A172 (cell line): ENCODE measurements at places on chromosomes 16 and 17.

GRCh38 chr17:66378296-66378695, 75.9 kb downstream of the PRKCA start:
- no peak for DNase-seq

GRCh38 chr16:49617710-49618330, 238.1 kb downstream of the ZNF423 start:
- DNase-seq: no peak

GRCh38 chr17:68182940-68183551, 64.8 kb upstream of the AMZ2 start:
- DNase-seq: no peak

DNA sequence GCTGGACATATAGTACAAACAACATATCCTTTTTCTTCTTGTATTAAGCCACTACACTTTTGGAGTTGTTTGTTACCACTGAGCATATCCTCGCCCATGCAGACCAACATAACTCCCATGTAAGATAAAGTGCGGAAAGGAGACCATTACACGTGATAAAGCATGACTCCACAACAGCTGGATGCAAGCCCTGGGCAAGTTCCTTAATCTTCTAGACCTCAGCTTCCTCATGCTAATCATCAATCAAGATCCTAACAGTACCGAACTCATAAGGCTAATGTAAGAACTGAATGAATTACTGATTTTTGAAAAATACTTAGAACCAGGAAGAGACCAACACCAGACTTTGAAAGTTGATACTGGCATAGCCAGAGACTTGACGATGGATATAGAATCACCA, 47.0 kb upstream of the GSG1L start:
- no peak for DNase-seq

DNA sequence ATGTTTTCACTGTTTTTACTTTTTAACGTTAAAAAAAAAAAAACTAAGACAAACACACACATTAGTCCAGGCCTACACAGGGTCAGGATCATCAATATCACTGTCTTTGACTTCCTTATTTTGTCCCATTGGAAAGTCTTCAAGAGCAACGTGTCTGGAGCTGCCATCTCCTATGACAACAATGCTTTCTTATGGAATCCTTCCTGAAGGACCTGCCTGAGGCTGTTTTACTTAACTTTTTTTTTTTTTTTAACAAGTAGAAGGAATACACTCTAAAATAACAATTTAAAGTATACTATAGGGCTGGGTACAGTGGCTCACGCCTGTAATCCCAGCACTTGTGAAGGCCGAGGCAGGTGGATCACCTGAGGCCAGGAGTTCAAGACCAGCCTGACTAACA, 71.8 kb upstream of the BCAR1 start:
- no peak for DNase-seq

- DNase-seq: peak; percentile 35
These were observed 68.0 kb downstream of the AMFR start for GRCh38 chr16:56357241-56357764.

DNA sequence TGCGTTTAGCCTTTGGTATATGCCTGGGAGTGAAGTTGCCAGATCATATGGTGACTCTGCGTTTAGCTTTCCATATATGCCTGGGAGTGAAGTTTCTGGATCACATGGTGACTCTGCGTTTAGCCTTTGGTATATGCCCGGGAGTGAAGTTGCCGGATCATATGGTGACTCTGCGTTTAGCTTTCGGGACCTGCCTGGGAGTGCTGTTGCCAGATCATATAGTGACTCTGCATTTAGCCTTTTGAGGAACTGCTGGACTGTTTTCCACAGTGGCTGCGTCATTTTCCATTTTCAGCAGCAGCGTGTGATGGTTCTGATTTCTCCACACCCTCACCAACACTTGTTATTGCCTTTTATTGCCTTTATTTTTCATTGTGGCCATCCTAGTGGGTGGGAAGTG, 73.0 kb downstream of the OR1D5 start:
- no peak for DNase-seq

- peak; percentile 97 for DNase-seq
These were observed 3.0 kb upstream of the BCAR1 start for GRCh38 chr16:75254359-75254837.

GRCh38 chr17:82217530-82218204, 5.0 kb upstream of the CCDC57 start:
- peak; percentile 95 for DNase-seq

GRCh38 chr17:72747501-72747900, 345.0 kb downstream of the SLC39A11 start:
- DNase-seq: no peak

- no peak for DNase-seq
These were observed 1.1 kb downstream of the ST6GALNAC2 start for GRCh38 chr17:76584427-76585032.

DNA sequence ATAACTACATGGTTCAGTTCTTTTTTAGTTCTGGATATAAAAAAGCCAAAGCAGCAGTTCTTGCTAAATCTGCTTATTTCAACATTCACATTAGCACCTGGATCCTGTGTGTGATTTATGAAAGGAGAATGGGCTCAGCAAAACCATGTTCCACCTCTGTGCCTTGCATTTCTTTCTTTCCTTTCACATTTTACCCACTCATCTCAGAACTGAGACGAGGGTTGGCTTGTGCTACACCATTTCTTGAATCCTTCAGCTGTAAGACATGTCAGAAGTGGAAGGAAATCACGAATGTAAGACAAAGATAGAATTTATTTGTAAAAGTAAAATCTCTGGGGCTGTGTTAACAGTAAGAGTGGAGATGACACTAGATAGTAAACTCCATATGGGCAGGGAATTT, 1.2 kb upstream of the UTP6 start:
- no peak for DNase-seq

DNA sequence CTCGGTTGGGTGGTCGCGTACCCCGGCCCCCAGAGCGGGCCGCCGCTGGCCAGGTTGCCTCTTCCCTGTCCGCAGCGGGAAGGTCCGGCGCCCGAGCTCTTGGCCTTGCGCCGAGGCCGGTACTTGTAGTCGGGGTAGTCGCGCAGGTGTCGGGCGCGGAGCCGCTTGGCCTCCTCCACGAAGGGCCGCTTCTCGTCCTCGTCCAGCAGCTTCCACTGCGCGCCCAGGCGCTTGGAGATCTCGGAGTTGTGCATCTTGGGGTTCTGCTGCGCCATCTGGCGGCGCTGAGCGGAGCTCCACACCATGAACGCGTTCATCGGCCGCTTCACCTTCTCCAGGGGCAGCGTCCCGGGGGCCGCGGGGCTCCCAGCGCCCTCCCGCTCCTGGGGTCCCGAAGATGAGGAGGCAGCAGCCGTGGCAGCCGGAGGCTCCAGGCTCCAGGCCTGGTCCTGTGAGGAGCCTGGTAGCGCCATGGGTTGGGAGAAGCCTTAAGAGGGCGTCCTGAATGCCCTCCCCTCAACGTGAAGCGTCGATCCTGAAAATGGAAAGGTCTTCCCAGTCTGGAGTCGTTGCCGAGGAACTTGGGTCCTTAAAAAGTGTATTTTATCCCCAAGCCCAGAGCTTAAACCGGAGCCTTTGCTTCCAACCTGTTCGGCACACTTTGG, 558 bp downstream of the SOX15 start:
- no peak for DNase-seq

DNA sequence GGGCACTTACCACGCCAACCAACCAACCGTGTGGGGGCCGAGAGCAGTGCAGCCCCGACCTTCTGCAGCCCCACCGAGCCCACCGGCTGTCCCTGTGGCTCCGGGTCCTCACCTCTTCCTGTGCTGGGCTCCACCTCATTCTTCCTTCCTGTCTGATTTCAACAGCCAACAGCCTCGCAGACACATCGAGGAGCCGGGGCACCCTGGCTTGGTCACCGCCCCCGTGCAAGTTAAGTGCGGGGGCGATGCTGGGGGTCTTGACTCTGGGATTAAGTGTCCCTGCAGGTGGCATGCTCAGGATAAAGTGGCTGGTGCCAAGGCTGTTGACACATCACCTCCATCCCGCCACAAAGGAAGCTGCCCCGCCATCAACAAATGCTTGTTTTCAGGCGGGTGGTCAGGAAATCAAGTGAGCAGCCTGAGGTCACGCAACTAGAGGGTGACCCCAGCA, at the start of gene NLRC3:
NLRC3 (minus strand) TSS at position 102 of the 451 bp plus-strand sequence. CDS start 12,367 bp downstream, outside the sequence.
- DNase-seq: no peak

DNA sequence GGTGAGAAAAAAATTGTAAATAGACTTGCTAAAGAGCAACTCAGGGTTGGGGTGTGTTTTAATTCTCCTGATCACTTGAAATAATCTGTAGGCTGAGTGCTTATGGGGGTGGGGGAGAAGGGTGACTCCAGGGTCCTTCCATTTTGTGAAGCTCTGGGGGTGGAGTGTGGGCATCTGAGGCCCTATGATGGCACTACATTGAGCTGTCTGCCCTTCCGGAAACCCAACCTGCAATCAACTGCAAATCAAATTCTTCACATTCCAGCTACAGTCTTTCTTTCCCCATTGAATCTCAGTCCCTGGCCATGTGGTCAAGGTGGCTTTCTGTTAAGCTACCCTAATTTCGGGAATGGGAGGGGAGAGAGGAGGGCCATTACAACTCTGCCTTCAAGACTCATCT, 6.0 kb upstream of the CDC6 start:
- peak; percentile 78 for DNase-seq

GRCh38 chr17:44335968-44336367, 9.1 kb upstream of the GRN start:
- no peak for DNase-seq

DNA sequence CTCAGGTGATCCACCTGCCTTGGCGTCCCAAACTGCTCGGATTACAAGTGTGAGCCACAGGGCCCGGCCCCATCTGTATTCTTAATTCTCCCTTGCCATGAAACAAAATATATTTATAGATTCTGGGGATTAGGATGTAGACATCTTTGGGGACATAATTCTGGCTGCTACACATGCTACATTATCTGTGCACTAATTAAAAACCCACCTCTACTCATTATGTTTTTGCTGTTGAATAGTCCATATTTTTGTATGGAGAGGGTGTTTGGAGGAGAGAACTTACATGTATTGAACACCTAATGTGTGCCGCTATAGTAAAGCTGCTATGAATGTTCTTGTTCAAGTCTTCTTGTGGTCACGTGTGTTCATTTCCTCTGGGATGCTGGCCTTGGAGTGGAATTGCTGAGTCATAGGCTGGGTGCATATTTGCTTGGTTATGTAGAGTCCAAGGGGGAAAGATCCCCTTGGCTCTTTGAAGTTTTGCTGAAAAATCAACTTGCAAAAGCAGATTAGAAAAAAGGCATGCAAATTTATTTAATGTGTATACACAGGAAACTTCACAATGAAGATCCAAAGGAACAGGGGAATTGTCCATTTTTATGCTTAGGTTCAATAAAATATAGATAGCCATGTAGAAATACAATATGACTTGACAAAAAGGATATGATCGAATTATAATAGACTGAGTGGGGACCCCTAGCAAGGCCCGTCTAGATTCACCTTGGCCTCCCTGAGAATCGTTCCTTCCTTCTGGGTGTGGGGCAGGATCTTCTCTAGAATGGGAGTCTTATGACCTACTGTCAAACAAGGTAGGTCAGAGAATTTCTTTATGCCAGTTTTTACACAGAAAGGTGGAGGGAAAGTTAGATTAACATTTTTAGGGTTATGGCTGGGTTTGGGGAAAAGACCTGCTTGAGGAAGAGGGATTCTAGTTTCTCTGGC, 42.1 kb upstream of the GPRC5B start:
- peak; percentile 80 for DNase-seq

- peak; percentile 1 for DNase-seq
These were observed 1503.7 kb downstream of the CDH11 start for GRCh38 chr16:63617990-63618763.

- no peak for DNase-seq
These were observed 7.7 kb downstream of the NDUFAF8 start for GRCh38 chr17:81246679-81247338.

- DNase-seq: no peak
These were observed 8.3 kb downstream of the PIK3R6 start for GRCh38 chr17:8859027-8859803.

DNA sequence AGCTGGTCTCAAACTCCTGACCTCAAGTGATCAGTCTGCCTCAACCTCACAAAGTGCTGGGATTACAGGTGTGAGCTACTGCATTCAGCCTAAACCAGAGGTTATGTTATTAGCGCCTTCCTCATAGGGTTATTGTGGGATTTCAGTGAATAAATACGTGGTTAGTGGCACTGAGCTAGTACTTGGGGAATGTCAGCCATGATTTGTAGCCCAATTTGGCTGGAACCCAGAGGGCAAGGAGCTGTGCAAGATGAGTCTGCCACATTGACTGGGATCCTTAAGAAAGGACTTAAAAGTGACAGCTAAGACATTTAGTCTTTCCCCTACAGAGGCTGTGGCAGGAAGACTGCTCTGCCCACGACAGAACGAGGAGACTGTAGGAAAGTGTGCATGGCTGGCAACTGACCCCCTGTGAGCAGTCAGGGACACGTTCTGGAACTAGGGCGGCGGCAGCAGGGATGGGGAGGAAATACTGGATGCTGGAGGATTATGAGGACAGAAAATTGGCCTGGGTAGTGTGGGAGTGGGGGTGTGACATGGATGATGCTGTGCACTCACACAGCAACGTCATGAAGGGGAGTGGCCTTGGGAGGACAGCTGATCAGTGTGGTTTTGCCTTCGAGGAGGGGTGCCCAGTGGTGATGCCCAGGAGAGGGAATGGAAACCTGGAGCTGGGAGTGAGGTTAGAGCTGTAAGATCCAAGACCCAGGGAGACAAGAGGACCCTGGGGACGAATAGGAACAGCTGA, 14.6 kb downstream of the ATP5PD start:
- peak; percentile 93 for DNase-seq

GRCh38 chr17:20993863-20994778, 48.7 kb downstream of the USP22 start:
- no peak for DNase-seq

DNA sequence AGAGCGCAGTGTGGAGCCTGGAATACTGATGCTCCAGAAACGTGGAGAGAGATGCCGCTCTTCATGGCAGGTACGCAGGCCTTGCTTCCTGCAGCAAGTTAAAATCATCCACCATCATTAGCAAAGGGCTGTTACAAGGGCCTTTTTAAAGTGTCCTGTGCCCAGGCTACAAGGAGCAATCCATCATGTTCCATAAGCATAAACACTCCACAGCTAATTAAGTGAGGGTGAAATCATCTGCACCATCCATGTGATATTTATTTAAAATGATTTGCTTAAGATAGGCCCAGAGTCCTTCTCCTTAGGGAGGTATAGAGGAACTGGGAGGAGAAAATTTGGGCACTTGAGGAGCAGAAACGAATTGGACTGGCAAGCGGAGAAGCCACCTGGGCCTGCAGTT, 372.1 kb downstream of the XYLT1 start:
- DNase-seq: no peak

- no peak for DNase-seq
These were observed 4.3 kb downstream of the POLG2 start for GRCh38 chr17:64492481-64493109.
